ENCODE measurements at places on chromosomes 7 and 10.
A peak's percentile ranks its signal among the peaks of the same experiment; 100 is the strongest.

- no peak for DNase-seq
Observed at GRCh38 chr7:112781558-112781957, 8.6 kb downstream of the TMEM168 start.

GRCh38 chr7:13411636-13412035, 577.8 kb downstream of the ETV1 start:
- DNase-seq: no peak

- no peak for DNase-seq
Observed at GRCh38 chr10:100359030-100359432, 12.0 kb downstream of the SCD start.

- no peak for DNase-seq
Observed at GRCh38 chr10:61188101-61188500, 244.1 kb upstream of the RHOBTB1 start.

GRCh38 chr10:57815949-57816348, 451.7 kb downstream of the IPMK start:
- DNase-seq: no peak

DNA sequence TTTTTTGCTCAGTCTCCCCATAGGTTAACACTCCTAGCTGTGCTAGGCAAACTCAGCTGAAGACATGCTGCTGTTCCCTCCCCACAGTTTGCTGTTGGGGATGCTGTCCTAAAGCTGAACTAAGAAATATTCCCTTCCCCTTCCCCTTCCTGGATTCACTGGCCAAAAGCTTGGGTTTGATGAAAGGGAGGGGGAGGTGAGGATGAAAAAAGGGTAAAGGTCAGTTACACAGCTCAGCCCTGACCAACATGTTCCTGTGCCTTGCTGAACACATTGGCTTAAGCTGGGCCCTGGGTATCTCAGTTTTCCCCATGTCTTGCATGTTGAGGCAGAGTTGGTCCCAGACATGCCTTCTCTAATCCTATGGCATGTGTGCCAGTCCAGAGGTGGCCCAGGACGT, 15.3 kb downstream of the CCM2 start:
- no peak for DNase-seq

- DNase-seq: no peak
Observed at GRCh38 chr10:24278176-24278889, 69.4 kb downstream of the KIAA1217 start.

DNA sequence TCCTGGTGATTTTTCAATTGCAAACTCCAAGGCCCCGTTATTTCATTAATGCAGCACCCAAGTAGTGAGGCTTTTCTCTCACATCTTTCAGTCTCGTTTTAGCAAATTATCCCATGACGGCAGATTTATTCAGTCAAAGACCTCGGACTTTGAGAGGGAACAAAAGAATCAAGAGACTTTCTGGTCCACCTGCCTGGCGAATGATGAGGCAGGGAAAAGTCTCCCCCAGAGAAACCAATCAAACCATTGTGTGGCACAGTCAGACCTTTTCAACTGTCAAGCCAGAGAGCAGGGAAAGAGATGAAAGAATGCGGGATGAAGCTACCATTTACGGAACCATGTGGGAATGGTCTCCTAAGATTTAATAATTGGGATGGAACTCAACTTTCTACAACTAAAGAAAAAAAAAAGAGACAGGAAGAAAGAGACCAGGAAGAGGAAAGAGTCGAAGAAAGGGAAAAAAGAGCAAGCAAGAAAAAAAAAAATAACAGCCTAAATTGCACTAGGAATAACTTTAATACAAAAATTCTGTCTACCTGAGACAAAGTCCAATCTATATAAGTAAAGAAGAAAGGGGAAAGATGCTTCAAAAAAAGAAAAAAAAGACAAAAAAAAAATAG, 22.8 kb downstream of the GLI3 start:
- no peak for DNase-seq

DNA sequence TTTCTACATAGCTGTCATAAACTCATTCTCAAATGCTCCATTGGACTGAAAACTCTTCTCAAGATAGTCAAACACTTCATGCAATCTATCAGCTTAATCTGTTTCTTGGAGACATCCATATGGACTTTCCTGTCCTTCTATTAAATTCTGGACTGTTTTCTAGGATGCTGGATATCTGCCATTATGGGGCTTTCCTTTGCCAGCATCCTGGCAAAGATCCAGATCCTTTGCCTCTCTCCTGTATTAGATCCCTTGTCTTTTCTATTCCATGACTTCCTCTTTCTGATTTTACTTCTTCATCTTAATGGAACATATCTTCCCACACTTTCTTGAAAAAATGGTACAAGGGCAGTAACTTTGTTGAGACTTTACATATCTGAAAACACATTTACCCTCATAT, 35.9 kb upstream of the SKAP2 start:
- DNase-seq: no peak

DNA sequence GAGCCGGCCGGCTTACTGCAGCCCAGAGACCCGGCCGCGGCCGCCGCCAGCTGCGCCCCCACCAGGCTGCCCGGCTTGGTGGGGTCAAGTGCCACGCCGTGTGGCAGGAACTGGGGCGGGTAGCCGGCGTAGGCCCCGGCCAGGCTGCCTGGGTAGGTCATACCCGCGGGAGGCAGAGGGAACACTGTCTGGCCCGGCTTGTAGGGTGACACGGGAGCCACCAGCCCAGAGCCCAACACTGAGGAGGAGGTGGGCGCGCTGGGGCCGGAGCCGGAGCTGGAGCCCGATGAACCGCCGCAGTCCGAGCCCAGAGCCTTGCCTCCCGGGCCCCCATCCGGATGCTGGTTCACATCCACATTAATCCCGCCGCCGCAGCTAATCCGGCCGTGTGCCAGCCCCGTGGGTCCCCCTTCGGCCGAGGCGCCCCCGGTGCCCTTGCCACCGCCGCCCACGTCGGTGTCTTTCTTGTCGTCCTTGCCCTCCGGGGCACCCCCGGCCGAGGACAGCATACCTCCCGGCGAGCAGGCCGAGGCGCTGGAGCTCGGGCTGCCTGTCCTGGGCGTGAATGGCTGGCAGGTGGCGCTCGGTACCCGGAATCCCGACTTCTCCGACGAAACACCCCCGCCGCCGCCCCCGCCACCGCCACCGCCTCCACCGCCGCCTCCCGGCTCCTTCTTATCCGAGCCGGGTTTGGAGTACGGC, 2.0 kb downstream of the ZNF503 start:
- DNase-seq: no peak

- peak; percentile 9 for DNase-seq
Observed at GRCh38 chr10:93680412-93681047, 21.9 kb downstream of the FRA10AC1 start.

DNA sequence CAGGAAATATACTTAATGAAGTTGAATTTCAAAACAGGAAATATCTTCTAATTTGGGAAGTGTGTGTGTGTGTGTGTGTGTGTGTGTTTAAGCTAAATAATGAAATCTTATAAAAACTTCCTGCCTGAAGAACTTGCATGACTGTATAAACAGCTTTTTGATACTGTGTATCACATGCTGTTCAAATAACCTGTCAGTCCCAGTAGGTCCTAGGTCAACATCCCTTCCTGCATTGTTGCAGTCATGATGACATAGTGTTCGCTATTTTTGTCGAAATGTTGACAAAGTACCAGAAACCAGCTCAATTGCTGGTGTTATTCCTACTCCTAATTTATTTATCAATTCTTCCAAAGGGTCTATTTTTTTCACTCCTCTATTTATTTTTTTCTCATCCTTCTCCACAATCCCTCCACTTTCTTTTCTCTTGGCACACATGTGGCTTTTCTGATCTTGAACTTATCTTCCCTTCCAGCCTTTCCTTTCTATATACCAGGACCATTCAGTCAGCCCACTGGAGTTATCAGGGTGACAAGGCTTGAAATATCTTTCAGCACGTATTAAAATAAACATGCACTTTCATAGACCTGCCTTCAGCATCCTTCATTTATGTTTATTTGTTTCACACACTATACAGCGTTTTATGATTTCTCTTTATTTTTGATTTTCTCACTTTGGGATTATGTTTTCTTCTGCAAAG, 115.8 kb downstream of the PLXDC2 start:
- DNase-seq: no peak

GRCh38 chr10:84149854-84150253, 10.5 kb downstream of the GHITM start:
- no peak for DNase-seq

DNA sequence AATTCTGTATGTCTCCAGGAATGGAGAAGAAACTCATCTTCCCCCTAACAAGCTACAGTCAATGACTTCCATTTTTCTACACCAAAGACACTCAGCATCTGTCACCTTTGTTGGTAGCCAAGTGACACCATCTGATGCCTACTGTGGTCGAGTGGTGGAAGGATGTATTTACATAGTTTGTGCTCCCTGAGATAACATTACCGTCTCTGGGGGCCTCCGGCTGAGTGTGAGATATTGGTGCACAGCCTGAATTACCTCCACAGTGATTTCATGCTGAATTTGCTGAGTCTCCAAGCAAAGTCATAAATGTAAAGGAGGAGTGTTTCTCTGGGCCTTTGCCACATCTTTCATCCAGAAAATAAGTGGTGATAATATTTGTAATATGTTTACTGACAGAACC, 114.0 kb downstream of the GRID1 start:
- DNase-seq: no peak

DNA sequence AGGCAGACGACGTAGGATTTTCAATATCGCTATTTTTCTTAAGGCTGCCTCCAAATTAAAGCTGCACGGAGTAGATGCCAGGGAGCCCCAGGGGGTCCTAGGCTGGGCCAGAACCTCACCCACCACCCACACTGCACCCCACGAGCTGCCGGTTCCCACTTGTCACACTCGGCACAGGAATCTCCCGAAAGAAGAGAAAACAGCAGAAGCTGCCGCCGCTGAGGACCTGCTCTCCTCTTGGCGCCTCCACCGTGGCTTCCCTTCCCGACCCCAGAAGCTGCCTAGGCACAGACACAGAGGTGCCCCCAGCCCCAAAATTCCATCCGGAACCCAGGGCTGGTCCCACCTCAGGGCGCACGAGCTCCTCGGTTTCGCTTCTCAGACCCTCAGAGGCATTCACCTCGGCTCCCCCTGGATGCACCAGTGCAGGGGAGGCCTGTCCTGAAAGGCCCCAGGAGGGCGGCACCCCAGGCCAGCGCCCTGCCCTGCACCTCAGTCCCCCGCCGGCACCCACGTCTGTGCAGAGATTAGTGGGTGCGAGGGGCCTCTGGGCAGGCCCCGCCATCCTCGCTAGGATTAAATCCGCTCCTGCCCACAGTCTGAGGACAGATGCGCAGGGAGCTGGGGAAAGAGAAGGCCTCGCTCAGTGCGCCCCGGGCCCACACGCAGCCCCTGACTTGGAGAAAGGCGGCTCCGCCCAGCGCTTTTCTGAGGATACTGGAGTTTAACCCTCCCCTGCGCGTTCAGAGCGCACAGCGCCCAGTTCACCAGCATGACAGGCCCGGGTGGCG, 99.2 kb downstream of the PTPRN2 start:
- no peak for DNase-seq

GRCh38 chr10:103491729-103492364, 1.7 kb upstream of the NEURL1 start:
- DNase-seq: peak; percentile 83

All from non-pigmented ciliary epithelial cell (primary cell).